ENCODE measurements at places on chromosomes 4 and X. TPM values are rescaled to one million over a fixed set of nuclear protein-coding genes. Genes with fewer than 3 reads are reported as not detected.
A peak's percentile ranks its signal among the peaks of the same experiment; 100 is the strongest.

DNA sequence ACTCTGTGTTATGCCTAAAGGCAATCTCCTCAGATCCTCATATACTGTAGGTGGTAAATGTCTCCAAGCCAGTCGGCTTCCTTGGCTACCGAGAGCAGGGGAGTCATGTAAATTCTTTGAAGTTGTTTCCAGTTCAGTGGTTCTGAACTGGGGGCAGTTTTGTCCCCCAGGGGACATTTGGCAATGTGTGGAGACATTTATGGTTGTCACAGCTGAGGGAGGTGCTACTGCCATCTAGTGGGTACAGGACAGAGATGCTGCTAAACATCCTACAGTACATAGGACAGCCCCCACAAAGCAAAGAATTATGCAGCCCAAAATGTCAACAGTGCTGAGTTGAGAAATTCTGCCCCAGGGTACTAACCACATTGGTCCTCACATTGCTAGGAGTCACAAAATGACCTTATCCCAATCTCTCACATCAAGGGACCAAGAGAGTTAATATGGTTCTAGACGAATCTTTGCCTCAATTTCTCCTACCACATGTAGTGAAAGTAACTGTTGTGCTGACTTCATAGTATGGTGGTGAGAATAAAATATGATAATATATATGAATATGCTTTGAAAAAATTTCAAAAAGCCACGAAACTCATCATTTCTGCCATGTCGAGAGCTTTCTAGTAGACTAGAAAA is 104.4 kb upstream of the ARHGAP24 start:
- DNase-seq: peak; percentile 37

GRCh38 chr4:75849461-75849860 is 52.8 kb downstream of the PPEF2 start:
- DNase-seq: no peak

DNA sequence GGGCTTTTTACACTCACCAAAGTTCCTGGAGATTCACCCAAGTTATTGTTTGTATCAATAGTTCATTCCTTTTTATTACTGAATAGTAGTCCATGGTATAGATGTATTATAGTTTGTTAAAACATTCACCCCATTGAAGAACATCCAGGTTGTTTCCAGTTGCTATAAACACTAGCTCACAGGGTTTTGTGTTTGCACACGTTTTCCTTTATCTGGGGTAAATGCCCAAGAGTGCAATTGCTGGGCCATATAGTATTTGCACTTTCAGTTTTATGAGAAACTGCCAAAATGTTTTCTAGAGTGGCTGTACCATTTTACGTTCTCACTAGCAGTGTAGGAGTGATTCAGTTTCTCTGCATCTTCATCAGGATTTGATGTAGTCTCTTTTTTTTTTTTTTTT is 57.1 kb downstream of the CBLL2 start:
- no peak for DNase-seq

DNA sequence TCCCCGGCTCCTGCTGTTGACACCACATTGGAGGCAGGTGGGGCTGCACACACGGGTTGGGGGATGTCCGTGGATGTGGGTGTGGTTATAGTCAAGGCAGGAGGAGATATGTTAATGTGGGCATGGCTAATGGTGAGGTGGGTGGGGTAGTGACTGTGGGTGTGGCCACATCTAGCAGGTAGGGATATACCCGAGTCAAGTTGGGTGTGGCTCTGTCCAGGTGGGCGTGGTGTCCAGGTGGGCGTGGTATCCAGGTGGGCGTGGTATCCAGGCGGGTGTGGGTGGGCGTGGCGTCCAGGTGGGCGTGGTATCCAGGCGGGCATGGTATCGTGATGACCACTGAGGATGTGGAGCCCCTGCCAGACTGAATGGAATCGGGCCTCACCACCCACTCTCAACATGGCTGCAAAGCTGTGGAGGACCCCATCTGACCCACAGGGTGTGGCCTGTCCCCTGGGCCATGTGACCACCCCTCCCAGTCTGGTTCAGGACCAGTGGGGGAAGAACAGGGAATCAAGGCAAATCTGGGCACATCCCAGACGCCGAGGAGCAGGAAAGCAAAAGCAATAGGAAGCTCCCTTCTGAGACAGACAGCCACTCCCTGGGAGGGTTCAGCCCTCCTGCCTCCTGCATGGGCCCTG is 21.0 kb downstream of the MAN2B2 start:
- DNase-seq: no peak

- no peak for DNase-seq
These were observed 79.5 kb downstream of the SYTL5 start for GRCh38 chrX:38085813-38086212.

DNA sequence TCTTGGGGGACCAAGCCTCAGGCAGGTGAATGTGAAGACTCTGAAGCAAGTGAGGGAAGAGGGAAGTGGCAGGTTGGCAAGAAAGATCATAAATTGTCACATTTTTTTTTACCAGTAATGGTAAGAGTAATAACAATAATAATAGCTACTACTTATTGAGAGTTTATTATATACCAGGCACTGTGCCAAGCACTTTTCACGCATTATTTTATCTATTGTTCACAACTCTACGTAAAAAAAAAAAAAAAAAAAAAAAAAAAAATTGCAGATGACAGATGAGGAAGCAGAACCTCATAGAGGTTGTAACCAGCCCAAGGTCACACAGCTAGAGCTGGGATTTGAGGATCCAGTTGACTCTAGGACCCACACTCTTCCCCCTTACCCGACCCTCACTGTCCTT is 40.9 kb downstream of the TSC22D3 start:
- no peak for DNase-seq

DNA sequence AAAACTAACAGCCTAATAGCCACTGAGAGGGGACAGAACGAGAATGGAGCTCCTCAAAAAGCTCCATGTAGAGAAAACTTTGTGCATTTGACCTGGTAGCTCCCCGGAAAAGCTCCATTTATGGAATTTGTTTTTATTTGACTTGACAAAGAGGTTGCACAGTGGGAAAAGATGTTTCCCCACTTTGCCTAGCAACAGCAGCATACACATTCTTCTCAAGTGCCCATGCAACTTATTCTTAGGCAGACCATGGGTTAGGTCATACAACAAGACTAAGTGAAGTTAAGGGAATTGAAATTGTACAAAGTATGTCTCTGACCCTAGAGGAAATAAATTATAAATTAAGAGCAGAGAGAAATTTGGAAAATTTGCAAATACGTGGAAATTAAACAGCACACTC is 949.6 kb upstream of the PRKX start:
- no peak for DNase-seq

DNA sequence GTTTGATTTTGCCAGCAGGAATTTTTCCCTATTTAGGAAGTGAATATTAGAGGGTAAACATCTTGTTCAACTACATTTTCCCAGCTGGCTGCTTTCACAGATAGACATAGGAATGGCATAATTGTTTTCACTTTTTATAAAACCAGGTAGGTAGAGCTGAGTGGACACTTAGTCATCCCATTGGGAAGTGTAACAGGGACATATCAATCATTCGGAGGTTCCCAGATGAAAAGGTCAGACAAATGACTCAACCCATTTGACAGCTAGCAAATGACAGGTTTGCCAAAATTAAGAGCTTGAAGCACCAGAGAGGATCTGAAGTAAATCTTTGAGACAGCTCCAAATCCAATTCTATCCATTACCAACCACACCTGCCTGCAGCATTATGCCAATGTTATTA is 205.3 kb downstream of the SLC39A8 start:
- no peak for DNase-seq

Gene P2RY4
- 0.48 TPM for polyA plus RNA-seq

GRCh38 chr4:171022824-171023230 is 790.4 kb upstream of the GALNTL6 start:
- no peak for DNase-seq

Gene SPON2
- polyA plus RNA-seq: 10.8 TPM

Gene HSFX2
- 1.0 TPM for polyA plus RNA-seq

Gene PPP4R3C
- polyA plus RNA-seq: not detected

DNA sequence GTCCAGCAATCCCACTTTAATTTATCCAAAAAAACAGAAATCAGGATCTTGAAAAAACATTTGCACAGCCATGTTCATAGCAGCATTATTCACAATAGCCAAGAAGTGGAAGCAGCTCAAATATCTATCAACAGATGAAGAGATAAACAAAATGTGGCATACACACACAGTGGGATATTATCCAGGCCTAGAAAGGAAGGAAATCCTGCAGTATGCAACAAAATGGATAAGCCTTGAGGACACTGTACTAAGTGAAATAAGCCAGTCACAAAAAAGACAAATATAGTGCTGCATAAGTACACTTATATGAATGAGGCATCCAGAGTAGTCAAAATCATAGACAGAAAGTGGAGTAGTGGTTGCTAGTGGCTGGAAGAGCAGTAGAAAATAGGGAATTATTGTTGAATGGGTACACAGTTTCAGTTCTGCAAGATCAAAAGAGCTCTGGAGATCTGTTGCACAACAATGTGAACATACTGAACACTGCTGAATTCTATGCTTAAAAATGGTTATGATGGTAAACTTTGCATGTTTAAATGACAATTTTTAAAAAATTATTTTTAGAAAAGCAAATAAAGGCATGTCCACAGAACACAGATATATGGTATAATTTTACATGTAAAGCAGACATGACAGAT is 25.6 kb downstream of the CHM start:
- no peak for DNase-seq

DNA sequence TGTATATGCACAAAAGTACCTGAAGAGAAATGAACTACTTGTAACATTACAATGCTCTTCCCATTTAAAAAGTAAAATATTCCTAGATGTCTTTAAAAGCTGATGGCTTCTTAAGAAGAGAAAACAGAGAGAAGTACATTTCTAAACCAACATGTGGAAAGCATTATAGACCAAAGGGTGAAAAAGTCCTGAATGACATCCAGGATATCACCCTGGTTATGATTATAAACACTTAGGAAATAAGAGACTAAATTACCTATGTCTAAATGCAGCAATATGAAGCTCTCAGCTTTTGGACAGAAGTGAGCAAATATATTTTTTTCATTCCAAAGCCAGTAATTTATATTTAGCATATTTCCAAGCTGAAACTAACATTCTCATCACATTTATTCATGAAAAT is 21.7 kb upstream of the EGFL6 start:
- no peak for DNase-seq

- no peak for DNase-seq
These were observed 26.2 kb downstream of the ARAP2 start for GRCh38 chr4:36218121-36218520.

Gene UGT8
- polyA plus RNA-seq: 60.2 TPM

Gene MSANTD1
- polyA plus RNA-seq: 0.88 TPM

Gene OGT
- 321 TPM for polyA plus RNA-seq

Gene PLAC1
- polyA plus RNA-seq: 4.5 TPM

- DNase-seq: no peak
These were observed 10.5 kb downstream of the RASSF6 start for GRCh38 chr4:73609706-73610105.

DNA sequence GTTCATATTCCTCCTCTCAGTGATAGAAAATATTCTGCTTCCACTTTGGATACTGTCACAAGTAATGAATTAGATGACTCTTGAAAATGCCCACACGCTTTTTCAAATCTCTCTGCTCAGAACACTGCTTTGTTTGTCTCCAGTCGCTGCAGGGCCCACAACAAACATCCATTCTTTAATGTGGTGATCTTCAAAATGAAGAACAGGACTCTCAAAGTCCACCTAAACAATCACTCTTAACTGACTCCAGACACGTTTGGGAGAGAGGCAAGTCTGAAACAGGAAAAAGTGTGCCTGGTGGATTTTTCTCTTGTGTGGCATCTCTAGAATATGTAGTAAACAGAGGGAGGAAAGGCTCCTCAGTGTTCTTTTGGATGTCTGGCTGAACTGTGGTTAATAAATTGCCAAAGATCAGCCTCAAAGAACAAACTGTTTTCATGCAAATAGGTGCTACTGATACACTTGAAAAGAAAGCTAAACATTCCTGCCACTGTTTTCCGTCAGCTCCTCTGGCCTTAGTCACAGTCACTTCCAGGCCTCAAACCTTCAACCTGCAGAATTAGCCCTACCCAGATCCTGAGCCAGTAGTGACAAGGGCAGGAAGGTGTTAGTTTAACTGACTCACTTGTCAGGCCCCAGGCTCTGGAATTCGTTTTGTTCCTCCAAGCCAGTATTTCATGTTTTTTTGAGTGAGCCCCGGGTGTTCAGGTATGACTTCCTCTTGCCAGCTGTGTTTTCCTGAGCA is 259.6 kb upstream of the GPC4 start:
- no peak for DNase-seq

DNA sequence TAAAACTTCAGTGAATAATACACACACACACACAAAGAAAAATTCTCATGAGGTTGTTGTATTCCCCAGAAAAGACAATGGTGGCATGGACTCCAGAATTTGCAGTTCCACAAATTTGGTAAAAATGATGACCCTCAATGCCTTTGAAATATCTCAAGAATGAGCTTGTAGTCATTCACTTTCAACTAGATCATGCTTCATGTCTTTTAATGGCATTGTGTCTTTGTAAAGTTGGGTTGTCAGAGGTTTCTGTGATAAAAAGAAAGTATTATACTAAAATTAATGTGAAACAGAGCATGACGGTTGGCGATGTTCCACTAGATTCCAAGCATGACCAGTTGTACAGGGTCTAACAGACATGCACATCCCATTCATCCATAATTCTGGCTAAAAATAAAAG is 685.0 kb upstream of the FRG1 start:
- DNase-seq: no peak

DNA sequence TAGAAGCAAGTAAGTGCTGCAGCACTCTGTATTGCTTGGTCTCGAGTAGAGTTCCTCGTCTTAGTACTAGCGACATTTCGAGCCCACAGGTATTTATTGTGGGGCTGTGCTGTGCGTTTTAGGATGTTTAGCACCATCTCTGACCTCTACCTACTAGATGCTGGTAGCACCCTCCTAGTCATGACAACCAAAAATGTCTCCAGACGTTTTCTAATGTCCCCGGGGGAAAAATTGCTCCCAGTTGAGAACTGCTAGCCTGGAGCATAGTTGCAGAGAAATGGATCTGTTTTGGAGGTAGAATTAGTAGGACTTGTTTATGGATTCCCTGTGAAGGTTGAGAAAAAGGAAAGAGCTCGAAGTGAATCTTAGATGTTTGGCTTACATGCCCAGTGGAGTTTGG is 287.2 kb downstream of the TENM3 start:
- no peak for DNase-seq

DNA sequence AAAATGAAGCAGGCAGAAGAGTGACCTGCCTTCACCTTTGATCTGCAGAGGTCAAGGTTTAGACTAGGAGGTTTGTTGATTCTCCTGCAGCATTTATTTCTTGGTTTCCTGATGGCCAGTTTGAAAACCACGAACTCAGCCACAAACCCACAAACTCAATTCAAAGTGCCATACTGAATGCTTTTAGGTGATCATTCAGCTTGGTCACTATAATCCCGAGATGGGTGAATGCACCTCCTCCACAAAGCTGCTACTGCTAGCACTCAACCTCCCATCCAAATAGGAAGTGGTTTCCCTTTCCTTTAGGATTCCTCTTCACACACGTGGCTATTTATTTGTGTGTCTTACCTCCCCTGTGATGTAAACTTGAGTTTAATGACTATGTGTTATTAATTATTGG is 225.2 kb downstream of the MID1 start:
- no peak for DNase-seq
